ENCODE measurements at places on chromosomes 4 and X. TPM values are rescaled to one million over a fixed set of nuclear protein-coding genes. Genes with fewer than 3 reads are reported as not detected.

Gene RHOXF2B
- total RNA-seq, result not detected

GRCh38 chr4:6169239-6169638 lies 31.1 kb downstream of the JAKMIP1 start:
- no peak overlapping the region for H3K27ac ChIP-seq
- H3K4me1 ChIP-seq, result no peaks in the 10 kb centered on the region
- no peak for DNase-seq
- H3K36me3 ChIP-seq, result no peaks in the 10 kb centered on the region
- H3K4me3 ChIP-seq, result no peak overlapping the region
- H3K27me3 ChIP-seq, result no peaks in the 10 kb centered on the region

- H3K27ac ChIP-seq, result no peak overlapping the region
- no peaks in the 10 kb centered on the region for H3K36me3 ChIP-seq
- H3K4me3 ChIP-seq, result no peak overlapping the region
- H3K27me3 ChIP-seq, result peaks cover 13% of the 10 kb centered on the region
- H3K4me1 ChIP-seq, result no peaks in the 10 kb centered on the region
- DNase-seq, result peak; percentile 42
Measured at GRCh38 chrX:51461053-51462044, 35.0 kb downstream of the NUDT11 start.

Gene SPACA5B
- total RNA-seq, result not detected

- H3K27me3 ChIP-seq, result peaks cover 3% of the 10 kb centered on the region
- H3K4me1 ChIP-seq, result no peaks in the 10 kb centered on the region
- peak; percentile 42 for DNase-seq
- peak overlapping the region; percentile 81 for H3K27ac ChIP-seq
Measured at GRCh38 chrX:41085878-41086626, 807 bp downstream of the USP9X start.

Gene PAGE2B
- total RNA-seq, result not detected

DNA sequence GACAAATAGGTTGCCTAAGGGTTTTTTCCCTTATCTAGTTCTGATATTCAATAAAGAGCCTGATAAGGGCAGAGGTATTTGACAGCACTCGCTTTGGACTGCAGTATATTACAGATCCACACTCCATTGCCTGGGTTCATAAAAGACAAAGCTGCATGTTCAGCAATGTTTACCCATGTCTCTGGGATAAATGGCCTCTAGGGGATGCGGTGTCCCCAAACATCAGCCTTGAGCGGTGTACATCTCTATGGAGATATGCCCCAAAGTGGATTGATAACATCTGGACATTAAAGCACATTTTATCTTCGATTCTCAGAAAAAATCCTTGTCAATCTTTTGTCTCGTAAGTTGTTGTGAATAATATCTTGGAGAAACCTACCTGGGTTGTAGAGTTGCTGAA lies 660.8 kb upstream of the AADAT start:
- no peak overlapping the region for H3K4me3 ChIP-seq
- H3K36me3 ChIP-seq, result no peaks in the 10 kb centered on the region

Gene TCP11X2
- not detected for total RNA-seq

Gene TMPRSS11A
- not detected for total RNA-seq

Gene LRRC66
- total RNA-seq, result 0.18 TPM

- peak; percentile 84 for DNase-seq
- H3K36me3 ChIP-seq, result no peaks in the 10 kb centered on the region
Measured at GRCh38 chr4:169272265-169272886, 1.6 kb upstream of the SH3RF1 start.

DNA sequence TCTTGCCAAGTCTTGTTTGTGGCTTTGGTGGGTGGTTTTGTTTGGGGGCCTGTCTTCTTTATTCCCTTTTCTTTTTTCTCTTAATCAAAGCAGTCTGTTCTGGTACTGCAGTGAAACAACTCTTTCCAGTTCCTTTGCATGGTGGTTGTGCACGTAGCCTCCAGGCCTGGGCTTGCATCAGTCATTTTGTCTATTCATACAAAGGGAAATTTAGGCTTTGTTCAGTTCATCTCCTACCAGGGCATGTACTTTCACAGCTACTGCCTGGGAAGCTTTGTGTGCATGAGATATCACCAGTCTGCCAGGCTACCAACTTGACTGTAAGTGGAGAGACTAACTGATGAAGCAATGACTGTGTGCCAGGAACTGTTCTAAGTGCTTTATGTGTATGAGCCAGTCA lies 8.5 kb downstream of the TRIM2 start:
- H3K4me3 ChIP-seq, result no peak overlapping the region
- H3K27ac ChIP-seq, result no peak overlapping the region
- DNase-seq, result no peak
- H3K36me3 ChIP-seq, result no peaks in the 10 kb centered on the region

Gene TRIM60
- not detected for total RNA-seq

DNA sequence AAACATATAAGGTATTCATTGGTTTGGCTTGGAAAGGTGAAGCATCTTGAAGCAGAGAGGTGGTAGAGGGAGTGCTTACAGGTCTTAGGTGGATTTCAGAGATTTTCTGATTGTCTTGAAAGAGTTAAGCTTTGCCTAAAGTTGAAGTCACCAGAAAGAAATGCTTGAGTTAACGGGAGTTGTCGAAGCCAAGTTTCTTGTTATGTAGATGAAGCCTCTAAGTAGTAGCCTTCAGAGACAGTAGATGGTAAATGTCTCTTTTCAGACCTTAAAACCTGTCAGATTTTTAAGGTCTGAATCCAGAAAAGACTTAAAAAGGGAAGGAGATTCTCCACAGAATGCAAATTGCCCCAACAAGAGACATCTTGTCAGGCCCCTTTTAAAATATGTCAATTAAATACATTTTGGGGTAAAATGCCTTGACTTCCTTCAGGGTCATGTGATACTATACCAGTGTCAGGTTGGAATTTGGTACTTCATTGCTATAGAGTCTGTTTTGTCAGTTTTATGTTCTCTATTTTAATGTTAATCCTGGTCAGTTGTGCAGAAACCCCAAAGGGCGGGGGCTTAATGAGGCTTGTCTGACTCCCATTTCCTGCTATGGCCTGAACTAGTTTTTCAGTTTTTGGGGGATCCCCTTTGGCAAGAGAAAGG lies 81.0 kb downstream of the PCDH18 start:
- DNase-seq, result no peak
- H3K4me3 ChIP-seq, result no peak overlapping the region
- no peak overlapping the region for H3K27ac ChIP-seq

- no peaks in the 10 kb centered on the region for H3K27me3 ChIP-seq
- H3K4me3 ChIP-seq, result no peak overlapping the region
- H3K36me3 ChIP-seq, result no peaks in the 10 kb centered on the region
- no peak for DNase-seq
- no peaks in the 10 kb centered on the region for H3K4me1 ChIP-seq
Measured at GRCh38 chr4:61514991-61515390, 314.9 kb downstream of the ADGRL3 start.

DNA sequence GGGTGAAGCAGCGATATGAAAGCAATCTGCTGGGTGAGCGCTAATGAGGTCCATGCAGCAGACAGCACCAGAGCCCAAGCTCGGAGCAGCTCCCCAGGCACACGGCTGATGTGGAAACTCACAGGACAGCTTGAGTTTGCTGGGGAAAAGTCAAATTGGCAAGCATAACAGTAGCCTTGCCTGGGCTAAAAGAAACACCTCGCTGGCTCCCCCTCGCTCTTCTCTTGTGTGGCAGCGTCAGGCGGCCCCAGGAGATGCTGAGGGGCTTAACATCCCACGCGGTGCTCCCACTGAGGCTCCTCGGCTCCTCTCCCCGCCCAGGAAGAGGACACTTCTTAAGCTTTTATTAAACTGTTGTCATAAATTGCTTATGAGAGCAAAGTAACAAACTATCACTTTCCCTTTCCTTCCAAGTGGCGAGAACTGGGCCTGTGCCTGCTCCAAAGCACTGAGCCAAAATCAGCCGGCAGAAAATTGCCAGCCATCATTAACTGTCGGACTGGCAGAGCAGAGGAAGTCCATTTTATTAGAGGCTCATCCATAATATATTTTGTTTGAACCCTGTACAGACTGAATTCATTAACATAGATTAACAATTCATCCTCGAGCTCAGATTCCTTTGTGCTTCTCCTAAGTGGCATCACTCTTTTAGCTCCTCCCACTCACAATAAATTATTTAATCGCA lies 111.4 kb downstream of the TSPAN5 start:
- DNase-seq, result peak; percentile 54
- no peaks in the 10 kb centered on the region for H3K27me3 ChIP-seq
- peak overlapping the region; percentile 56 for H3K27ac ChIP-seq

DNA sequence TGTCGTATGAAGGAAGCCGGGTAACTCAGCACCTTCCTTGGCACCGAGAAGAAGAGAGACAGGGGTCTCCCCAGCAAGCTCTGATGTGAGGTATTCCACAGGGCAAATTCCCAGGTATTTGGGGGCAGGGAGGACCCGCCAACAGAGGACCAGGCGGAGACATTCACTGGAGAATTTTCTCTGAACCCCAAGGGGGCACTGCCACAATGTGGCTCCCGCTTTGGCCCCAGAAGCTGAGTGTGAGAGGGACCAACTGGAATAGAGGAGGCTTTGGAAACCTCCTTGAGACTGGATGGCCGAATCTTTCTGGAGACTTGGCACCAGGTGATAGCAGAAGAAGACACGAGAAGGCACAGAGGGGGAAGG lies 735 bp upstream of the GABRE start:
- no peaks in the 10 kb centered on the region for H3K4me1 ChIP-seq
- H3K27me3 ChIP-seq, result no peaks in the 10 kb centered on the region
- H3K4me3 ChIP-seq, result no peak overlapping the region
- no peaks in the 10 kb centered on the region for H3K36me3 ChIP-seq
- H3K27ac ChIP-seq, result no peak overlapping the region

- H3K4me3 ChIP-seq, result no peak overlapping the region
- H3K4me1 ChIP-seq, result peaks cover 4% of the 10 kb centered on the region
- H3K36me3 ChIP-seq, result peaks cover 6% of the 10 kb centered on the region
- no peaks in the 10 kb centered on the region for H3K27me3 ChIP-seq
Measured at GRCh38 chr4:26748811-26749210, 111.8 kb upstream of the STIM2 start.

Gene SASH3
- not detected for total RNA-seq

- no peaks in the 10 kb centered on the region for H3K4me1 ChIP-seq
- no peak for DNase-seq
- H3K27ac ChIP-seq, result no peak overlapping the region
- H3K27me3 ChIP-seq, result peaks cover 27% of the 10 kb centered on the region
- no peak overlapping the region for H3K4me3 ChIP-seq
Measured at GRCh38 chr4:2082627-2083026, 23.5 kb downstream of the NAT8L start.

DNA sequence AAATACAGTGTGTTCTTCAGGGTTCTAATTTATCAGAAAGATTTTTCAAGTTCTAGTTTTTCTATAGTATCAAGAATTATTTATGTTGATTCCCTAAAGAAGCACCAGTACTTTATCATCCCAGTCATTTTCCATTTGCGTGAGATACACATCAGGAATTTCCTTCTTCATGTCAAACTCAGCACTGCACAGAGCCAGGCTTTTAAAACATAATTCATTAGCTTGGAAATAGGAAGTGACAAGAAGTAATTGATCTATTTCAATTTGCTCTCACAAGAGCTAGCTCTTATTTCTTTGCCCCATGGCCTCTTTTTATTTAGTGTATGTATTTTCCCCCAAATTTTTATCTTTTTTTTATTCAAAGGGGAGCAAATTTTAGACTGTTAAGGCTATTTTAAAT lies 13.0 kb upstream of the SLC10A4 start:
- H3K27ac ChIP-seq, result no peak overlapping the region
- DNase-seq, result no peak
- no peak overlapping the region for H3K4me3 ChIP-seq
- no peaks in the 10 kb centered on the region for H3K36me3 ChIP-seq
- H3K27me3 ChIP-seq, result peaks cover 1% of the 10 kb centered on the region
- no peaks in the 10 kb centered on the region for H3K4me1 ChIP-seq

GRCh38 chrX:47482065-47482511 lies 934 bp downstream of the ZNF41 start:
- no peaks in the 10 kb centered on the region for H3K27me3 ChIP-seq
- H3K36me3 ChIP-seq, result no peaks in the 10 kb centered on the region
- H3K27ac ChIP-seq, result no peak overlapping the region
- H3K4me1 ChIP-seq, result peaks cover 2% of the 10 kb centered on the region
- H3K4me3 ChIP-seq, result peak overlapping the region; percentile 80

DNA sequence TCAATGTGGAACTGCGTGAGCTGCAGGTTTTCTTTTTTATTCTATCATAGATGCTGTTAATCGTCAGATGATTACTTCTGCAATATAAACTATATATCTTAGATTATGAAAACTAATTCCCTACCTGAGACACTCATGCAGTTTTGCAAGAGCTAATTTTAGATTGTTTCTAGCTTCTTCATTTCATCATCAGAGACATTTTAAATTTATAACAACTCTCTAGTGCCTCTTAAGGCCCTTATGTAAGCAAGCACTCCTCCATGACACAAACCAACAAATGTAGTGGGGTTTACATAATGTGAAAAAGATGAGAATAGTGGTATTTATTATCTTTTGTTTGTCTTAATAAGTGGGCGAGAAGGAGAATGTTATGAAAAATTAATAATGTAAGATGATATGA lies 170.2 kb upstream of the ETNPPL start:
- no peaks in the 10 kb centered on the region for H3K36me3 ChIP-seq
- peaks cover 2% of the 10 kb centered on the region for H3K4me1 ChIP-seq
- no peak overlapping the region for H3K4me3 ChIP-seq
- H3K27me3 ChIP-seq, result no peaks in the 10 kb centered on the region
- DNase-seq, result no peak

- H3K27me3 ChIP-seq, result no peaks in the 10 kb centered on the region
- no peak overlapping the region for H3K4me3 ChIP-seq
- H3K27ac ChIP-seq, result no peak overlapping the region
- H3K4me1 ChIP-seq, result peaks cover 2% of the 10 kb centered on the region
Measured at GRCh38 chr4:153465140-153465539, 1.0 kb upstream of the TMEM131L start.

DNA sequence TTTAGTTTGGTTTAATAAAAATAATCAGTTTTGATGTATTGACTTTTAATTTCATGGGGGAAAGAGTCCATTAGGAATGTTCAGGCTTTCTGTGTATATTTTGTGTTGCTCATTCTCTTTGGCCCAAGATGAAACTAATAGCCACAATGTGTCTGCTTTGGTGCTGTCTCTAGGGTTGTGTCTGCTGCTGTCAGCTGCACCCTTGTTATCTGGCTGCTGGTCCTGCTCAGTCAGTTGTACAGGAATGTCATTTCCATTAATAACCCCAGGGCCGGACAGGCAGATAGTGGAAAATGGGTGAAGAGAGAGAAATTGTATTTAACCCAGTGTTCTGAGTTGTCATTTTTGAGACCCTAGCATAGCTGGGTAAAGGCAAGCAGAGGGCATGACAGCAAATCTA lies 115.1 kb downstream of the PHEX start:
- H3K4me3 ChIP-seq, result no peak overlapping the region
- no peak overlapping the region for H3K27ac ChIP-seq
- no peak for DNase-seq
- H3K27me3 ChIP-seq, result no peaks in the 10 kb centered on the region

Data from IMR-90 (cell line).